ENCODE measurements at places on chromosomes 3 and 15. TPM values are rescaled to one million over a fixed set of nuclear protein-coding genes. Genes with fewer than 3 reads are reported as not detected.

Gene TERC
- 28.8 TPM for total RNA-seq

Gene STXBP5L
- 4.1 TPM for total RNA-seq

Gene MYO1E
- total RNA-seq: 46.1 TPM

Gene MTFMT
- 14.9 TPM for total RNA-seq

Gene IRAK2
- 2.6 TPM for total RNA-seq

Gene FRMD5
- total RNA-seq: 20.8 TPM

Gene VWA5B2
- 12.0 TPM for total RNA-seq

Gene SOX2
- total RNA-seq: 104 TPM

Gene PPCDC
- total RNA-seq: 6.3 TPM

- peak within 1 kb of the TSS; percentile 80 for H3K27ac ChIP-seq
- no peaks in the 10 kb centered on the region for H3K27me3 ChIP-seq
- peaks cover 64% of the 10 kb centered on the region for H3K36me3 ChIP-seq
- peaks cover 20% of the 10 kb centered on the region for H3K4me1 ChIP-seq
- DNase-seq: peak; percentile 39
Measured at GRCh38 chr3:184186184-184186901, at the start of gene ABCF3. ABCF3 (plus strand) TSS chr3:184186199; CDS start chr3:184186208, 9 bp downstream.

DNA sequence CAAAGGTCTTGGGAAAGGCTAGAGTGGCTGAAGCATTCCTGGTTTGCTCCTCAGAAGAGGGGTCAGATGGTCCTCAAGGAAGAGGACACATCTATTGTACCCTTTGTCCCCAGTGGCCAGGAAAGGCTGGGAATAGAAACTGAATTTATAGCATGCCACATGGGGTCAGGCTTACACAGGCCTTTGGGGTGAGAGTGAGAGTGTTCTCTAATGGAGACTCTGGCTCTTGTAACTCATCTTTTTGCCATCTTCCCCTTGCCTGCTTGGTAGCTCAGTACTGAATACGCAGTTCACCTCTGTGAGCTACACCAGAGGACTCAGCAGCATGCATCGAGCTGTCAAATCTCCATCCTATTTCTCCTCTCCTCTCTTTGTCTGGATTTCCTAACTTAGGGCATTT is 87.5 kb downstream of the ATP2B2 start:
- peaks cover 31% of the 10 kb centered on the region for H3K36me3 ChIP-seq
- no peaks in the 10 kb centered on the region for H3K4me1 ChIP-seq
- H3K27ac ChIP-seq: no peak overlapping the region
- no peak overlapping the region for H3K4me3 ChIP-seq

DNA sequence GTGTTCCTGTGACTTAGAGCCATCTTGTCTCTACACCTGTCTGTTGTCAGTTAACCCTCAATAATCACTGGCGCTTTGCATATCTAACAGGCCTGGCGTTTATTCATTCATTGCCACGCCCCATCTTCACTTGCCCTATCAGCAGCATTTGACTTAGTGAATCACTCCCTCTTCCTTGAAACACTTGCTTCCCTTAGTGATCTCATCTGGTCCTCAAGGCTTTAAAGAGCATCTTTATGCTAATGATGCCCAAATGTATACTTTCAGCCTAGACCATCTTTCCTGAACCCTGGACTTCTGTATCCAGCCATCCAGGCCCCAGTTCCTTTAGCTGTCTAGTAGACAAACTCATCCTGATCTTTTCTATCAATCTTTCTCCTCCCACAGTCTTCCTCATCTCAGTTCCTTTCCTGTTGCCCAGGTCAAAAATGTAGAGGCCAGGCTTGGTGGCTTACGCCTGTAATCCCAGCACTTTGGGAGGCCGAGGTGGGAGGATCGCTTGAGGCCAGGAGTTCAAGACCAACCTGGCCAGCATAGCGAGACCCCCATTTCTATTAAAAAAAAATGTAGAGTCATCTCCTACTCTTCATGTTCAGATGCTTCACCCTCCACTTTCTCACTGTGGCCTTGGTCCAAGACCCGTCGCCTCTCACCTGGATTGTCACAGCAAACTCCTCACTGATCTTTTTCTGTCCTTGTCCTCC is 1.4 kb upstream of the IGDCC4 start:
- H3K27ac ChIP-seq: no peak overlapping the region
- no peak overlapping the region for H3K4me3 ChIP-seq
- H3K36me3 ChIP-seq: no peaks in the 10 kb centered on the region
- peaks cover 26% of the 10 kb centered on the region for H3K4me1 ChIP-seq
- H3K27me3 ChIP-seq: peaks cover 3% of the 10 kb centered on the region

GRCh38 chr3:28612232-28612631 is 263.6 kb upstream of the AZI2 start:
- H3K4me3 ChIP-seq: no peak overlapping the region
- H3K36me3 ChIP-seq: no peaks in the 10 kb centered on the region
- no peak for DNase-seq
- H3K27ac ChIP-seq: no peak overlapping the region
- no peaks in the 10 kb centered on the region for H3K27me3 ChIP-seq
- H3K4me1 ChIP-seq: no peaks in the 10 kb centered on the region

DNA sequence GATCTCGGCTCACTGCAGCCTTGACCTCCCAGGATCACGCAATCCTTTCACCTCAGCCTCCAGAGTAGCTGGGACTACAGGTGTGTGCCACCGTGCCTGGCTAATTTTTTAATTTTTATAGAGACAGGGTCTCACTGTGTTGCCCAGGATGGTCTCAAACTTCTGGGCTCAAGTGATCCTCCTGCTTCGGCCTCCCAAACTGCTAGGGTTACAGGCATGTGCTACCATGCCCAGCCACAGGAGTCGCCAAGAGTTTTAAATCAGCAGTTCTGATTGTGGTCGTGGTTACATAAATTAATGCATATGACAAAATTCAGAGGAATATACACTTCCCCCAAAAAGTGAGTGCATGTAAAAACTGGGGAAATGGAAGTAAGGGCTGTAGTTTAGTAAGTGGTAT is 32.9 kb downstream of the MEGF11 start:
- H3K4me1 ChIP-seq: peaks cover 12% of the 10 kb centered on the region
- no peak for DNase-seq
- H3K36me3 ChIP-seq: no peaks in the 10 kb centered on the region
- H3K27me3 ChIP-seq: no peaks in the 10 kb centered on the region

DNA sequence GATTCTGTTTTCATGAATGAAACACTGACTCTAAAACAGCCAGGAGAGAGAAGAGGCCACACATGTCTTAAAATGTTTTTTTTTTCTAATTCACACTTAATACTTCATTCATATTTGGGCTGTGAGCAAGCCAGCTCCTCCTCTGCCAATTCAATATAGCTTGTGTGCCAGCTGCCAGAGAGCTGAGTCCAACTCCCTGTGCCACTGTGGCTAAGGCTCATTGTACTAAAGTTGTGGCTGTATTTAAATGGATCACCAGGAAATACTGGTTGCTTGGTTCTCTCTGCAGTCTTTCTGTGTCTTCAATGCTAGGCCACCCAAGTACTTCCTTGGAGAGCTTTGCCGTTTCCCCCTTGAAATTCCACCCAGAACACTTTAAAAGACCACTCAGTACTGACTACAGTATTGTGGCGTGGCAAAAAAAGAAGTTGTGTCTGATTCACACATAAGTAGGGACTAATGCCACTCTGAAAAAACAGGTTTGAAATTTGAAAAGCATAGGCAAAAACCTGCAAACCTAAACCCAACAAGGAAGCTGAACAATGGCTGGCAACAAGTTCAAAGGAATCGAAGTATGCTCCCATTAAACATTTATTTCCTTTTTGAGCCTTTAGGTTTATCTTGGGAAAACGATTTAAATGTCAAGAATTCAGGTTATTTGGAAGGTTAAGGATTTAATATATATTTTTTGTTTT is 524.7 kb downstream of the DIPK2A start:
- H3K4me1 ChIP-seq: no peaks in the 10 kb centered on the region
- peak; percentile 59 for DNase-seq
- H3K36me3 ChIP-seq: no peaks in the 10 kb centered on the region
- H3K27me3 ChIP-seq: no peaks in the 10 kb centered on the region
- H3K27ac ChIP-seq: peak overlapping the region; percentile 22
- H3K4me3 ChIP-seq: no peak overlapping the region

DNA sequence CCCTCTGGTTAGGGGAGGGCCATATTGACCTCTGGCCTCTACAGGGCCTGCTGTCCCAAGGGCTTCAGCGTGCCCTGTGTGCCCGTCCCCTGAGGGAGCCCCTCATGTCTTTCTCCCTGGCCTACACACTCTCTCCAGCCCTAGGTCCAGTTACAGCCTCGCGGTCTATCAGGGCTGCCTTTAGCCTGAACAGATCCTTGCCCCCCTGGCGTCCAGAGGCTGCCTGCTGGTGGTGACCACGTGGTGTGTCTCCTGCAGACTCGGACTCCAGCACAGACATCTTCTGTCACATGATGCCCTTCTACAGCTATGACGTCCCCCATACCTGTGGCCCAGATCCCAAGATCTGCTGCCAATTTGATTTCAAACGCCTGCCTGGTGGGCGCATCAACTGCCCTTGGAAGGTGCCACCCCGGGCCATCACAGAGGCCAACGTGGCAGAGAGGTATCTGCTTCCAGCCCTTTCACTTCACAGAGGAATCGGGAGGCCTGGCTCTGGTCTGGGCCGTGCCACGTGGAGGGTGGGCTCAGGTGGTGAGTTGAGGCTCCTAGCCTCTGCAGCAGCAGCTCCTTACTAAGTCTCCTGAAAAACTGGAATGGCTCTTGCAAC is 4.1 kb downstream of the MAN2A2 start:
- peaks cover 74% of the 10 kb centered on the region for H3K36me3 ChIP-seq
- peak overlapping the region; percentile 83 for H3K27ac ChIP-seq
- H3K27me3 ChIP-seq: no peaks in the 10 kb centered on the region

- DNase-seq: no peak
- H3K27me3 ChIP-seq: no peaks in the 10 kb centered on the region
- no peaks in the 10 kb centered on the region for H3K36me3 ChIP-seq
- H3K27ac ChIP-seq: peak overlapping the region; percentile 59
- peak overlapping the region; percentile 63 for H3K4me3 ChIP-seq
Measured at GRCh38 chr3:67653425-67654098, 850 bp downstream of the SUCLG2 start.

- H3K36me3 ChIP-seq: peaks cover 36% of the 10 kb centered on the region
- peak overlapping the region; percentile 52 for H3K27ac ChIP-seq
- H3K4me1 ChIP-seq: peaks cover 35% of the 10 kb centered on the region
- H3K27me3 ChIP-seq: no peaks in the 10 kb centered on the region
- H3K4me3 ChIP-seq: no peak overlapping the region
- peak; percentile 41 for DNase-seq
Measured at GRCh38 chr15:22949074-22949547, 31.1 kb downstream of the CYFIP1 start.

DNA sequence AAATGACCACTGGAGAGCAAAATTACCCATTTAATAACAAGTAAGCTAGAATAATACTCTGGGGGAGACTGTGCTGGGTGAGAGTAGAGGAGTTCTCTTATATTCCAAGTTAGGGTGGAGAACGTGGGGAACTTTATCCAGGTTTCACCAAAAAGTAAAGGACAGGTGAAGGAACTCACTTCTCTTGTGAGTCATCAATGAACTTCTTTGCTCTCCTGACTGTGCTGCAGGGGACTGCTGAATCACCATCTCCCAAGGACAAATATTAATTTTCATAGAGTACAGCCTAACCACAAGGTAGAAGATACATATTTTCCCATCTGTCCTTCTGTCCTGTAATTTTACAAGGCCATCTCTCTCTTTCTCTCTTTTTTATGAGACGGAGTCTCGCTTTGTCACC is 8.3 kb upstream of the PDCD6IP start:
- no peak overlapping the region for H3K27ac ChIP-seq
- DNase-seq: no peak
- peaks cover 3% of the 10 kb centered on the region for H3K27me3 ChIP-seq
- H3K36me3 ChIP-seq: no peaks in the 10 kb centered on the region
- H3K4me1 ChIP-seq: no peaks in the 10 kb centered on the region
- H3K4me3 ChIP-seq: no peak overlapping the region

GRCh38 chr3:101252307-101252706 is 68.1 kb downstream of the IMPG2 start:
- H3K27me3 ChIP-seq: no peaks in the 10 kb centered on the region
- H3K27ac ChIP-seq: no peak overlapping the region
- H3K4me1 ChIP-seq: no peaks in the 10 kb centered on the region
- no peak for DNase-seq
- H3K36me3 ChIP-seq: no peaks in the 10 kb centered on the region
- H3K4me3 ChIP-seq: no peak overlapping the region

GRCh38 chr15:31489801-31490646 is 163.4 kb downstream of the KLF13 start:
- no peaks in the 10 kb centered on the region for H3K27me3 ChIP-seq
- peaks cover 13% of the 10 kb centered on the region for H3K4me1 ChIP-seq
- peak; percentile 78 for DNase-seq

- H3K4me1 ChIP-seq: peaks cover 6% of the 10 kb centered on the region
- no peak for DNase-seq
- H3K27ac ChIP-seq: peak overlapping the region; percentile 62
- no peaks in the 10 kb centered on the region for H3K27me3 ChIP-seq
Measured at GRCh38 chr15:68380456-68380855, 51.5 kb downstream of the ITGA11 start.

DNA sequence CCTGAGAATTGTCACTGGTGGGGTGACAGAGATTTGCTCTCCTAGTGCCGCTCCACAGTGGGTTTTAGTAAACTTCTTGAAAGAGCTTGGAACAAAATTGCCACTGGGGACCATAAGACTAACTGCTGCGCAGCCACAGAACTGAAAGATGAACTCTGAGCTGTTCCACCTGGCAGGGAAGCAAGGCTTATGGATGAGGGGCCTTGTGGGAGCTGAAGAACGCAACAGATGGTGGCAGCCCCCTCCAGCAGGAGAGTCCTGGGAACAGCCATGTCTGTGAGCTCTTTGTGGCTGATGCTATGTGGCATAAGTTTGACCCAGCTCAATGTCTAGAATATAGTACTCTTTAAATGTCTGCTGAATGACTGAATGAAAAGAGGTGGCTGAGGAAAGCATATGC is 66.8 kb upstream of the C2CD4B start:
- no peak overlapping the region for H3K4me3 ChIP-seq
- H3K36me3 ChIP-seq: no peaks in the 10 kb centered on the region
- no peaks in the 10 kb centered on the region for H3K4me1 ChIP-seq
- no peak overlapping the region for H3K27ac ChIP-seq
- no peak for DNase-seq
- H3K27me3 ChIP-seq: no peaks in the 10 kb centered on the region

- no peak overlapping the region for H3K27ac ChIP-seq
- peaks cover 16% of the 10 kb centered on the region for H3K27me3 ChIP-seq
- DNase-seq: no peak
- no peak overlapping the region for H3K4me3 ChIP-seq
Measured at GRCh38 chr3:13874891-13875290, 5.0 kb downstream of the WNT7A start.

- no peak overlapping the region for H3K27ac ChIP-seq
- H3K4me1 ChIP-seq: no peaks in the 10 kb centered on the region
- no peak overlapping the region for H3K4me3 ChIP-seq
- H3K27me3 ChIP-seq: no peaks in the 10 kb centered on the region
- no peaks in the 10 kb centered on the region for H3K36me3 ChIP-seq
Measured at GRCh38 chr3:143502081-143502480, 346.2 kb downstream of the SLC9A9 start.

GRCh38 chr3:47722859-47723258 is 58.8 kb downstream of the SMARCC1 start:
- H3K4me1 ChIP-seq: no peaks in the 10 kb centered on the region
- H3K27me3 ChIP-seq: no peaks in the 10 kb centered on the region
- DNase-seq: no peak
- H3K4me3 ChIP-seq: no peak overlapping the region

DNA sequence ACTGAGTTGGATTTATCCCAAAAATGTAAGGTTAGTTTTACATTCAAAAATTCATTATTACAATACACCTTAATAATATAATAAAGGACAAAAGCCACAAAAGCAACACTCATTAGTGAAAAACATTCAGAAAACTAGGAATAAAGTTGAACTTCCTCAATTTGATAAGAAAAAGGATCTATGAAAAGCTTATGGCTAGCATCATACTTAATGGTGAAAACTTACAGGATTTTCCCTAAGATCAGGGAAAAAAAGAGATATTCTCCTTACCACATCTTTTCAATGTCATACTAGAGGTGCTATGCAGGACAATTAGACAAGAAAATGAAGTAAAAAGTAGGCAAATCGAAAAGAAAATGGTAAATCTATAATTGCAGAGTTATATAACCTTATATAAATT is 279.9 kb downstream of the CGGBP1 start:
- no peak overlapping the region for H3K4me3 ChIP-seq
- no peak for DNase-seq
- H3K27me3 ChIP-seq: no peaks in the 10 kb centered on the region
- H3K36me3 ChIP-seq: no peaks in the 10 kb centered on the region
